ENCODE measurements at places on chromosomes 16 and 17. TPM values are rescaled to one million over a fixed set of nuclear protein-coding genes. Genes with fewer than 3 reads are reported as not detected.

DNA sequence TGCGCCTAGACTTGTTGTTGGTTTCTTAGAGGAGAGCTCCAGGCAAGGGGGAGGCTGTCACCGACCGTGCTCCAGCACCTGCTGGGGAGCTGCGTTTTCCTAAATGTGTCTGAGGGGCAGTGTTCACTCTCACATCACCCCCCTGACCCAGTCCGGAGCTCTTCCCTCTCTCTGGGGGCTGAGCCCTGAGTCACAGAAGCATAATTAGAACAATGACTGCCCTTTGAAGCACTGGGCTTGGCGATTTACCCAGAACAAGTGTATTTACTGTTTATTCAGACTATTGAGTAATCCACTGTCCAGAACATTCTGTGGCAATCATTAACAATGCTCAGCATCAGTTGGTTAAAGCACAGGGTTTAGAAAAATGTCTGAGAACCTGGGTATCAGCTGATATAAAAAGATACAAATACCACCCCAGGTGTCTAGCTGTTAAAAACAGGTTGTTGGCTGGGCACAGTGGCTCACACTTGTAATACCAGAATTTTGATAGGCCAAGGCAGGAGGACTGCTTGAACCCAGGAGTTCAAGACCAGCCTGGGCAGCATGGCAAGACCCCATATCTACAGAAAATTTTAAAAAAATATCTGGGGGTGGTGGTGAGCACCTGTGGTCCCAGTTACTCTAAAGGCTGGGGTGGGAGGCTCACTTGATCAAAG, 8.1 kb downstream of the CES4A start:
- no peak for DNase-seq

DNA sequence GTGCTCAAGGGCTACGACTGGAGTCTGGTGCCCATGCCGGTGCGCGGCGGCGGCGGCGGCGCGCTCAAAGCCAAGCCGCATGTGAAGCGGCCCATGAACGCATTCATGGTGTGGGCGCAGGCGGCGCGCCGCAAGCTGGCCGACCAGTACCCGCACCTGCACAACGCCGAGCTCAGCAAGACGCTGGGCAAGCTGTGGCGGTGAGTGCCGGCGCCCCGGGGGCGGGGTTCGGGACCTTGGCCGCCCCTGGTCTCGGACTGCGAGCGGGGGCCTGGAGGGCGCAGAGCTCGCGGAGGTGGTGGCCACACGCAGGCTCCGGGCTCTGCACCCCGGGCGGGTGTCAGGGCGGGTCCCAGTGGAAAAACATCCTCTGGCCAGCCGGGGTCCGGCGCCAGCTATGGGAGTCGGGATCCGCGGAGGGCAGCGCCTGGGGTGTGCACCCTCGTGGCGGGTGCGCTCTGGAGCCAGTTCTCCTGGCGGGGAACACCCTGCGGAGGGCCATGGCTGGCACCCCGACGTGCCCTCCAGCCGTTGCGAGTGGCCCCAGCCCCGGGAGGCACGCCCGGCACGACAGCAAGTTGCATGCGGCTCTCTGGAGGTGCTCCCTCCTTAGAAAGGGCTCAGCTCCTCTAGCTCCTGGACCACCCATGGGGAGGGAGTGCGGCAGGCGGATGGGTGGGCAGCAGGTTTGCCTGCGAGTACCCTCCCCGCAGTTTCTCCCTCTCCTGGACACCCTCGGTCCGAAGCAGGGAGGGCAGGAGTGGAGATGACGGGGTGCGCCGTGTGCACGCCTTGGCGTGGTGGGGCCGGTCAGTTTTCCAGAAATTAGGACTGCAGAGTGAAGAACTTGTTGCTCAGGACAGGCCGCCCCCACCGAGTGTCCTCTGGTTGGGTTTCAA, 824 bp downstream of the SOX8 start:
- no peak for DNase-seq

GRCh38 chr16:83717308-83717707, 90.5 kb upstream of the HSBP1 start:
- DNase-seq = no peak

DNA sequence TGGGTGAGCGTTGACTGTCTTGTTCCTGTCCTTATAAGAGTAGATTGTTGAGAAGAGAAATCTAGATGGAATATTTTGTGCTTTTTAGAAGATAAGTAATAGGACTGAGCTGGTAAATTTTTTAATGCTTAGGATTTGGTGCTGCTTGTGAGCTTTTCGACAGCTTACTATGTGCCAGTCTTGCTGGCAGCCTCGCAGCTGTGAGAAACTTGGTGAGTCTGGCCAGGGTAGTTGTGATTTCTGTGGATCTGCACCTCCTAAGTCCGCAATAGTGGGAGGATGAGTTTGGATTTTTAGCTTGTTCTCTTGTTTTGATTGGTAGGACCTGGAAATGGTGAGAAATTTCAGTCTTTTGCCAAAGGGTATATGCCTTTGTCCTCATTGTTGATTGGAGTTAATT, 3.6 kb downstream of the SOCS7 start:
- DNase-seq = no peak

- DNase-seq = no peak
Observed at GRCh38 chr17:21223086-21223485, 9.1 kb upstream of the TMEM11 start.

- no peak for DNase-seq
Observed at GRCh38 chr17:2174014-2174413, 119.1 kb downstream of the HIC1 start.

- peak; percentile 19 for DNase-seq
Observed at GRCh38 chr17:19304209-19304608, 58.3 kb downstream of the B9D1 start.

GRCh38 chr17:18261146-18261515, 669 bp downstream of the MIEF2 start:
- no peak for DNase-seq

- no peak for DNase-seq
Observed at GRCh38 chr17:60168654-60169053, 18.9 kb downstream of the CA4 start.

- no peak for DNase-seq
Observed at GRCh38 chr16:84024854-84025253, 17.7 kb downstream of the SLC38A8 start.

DNA sequence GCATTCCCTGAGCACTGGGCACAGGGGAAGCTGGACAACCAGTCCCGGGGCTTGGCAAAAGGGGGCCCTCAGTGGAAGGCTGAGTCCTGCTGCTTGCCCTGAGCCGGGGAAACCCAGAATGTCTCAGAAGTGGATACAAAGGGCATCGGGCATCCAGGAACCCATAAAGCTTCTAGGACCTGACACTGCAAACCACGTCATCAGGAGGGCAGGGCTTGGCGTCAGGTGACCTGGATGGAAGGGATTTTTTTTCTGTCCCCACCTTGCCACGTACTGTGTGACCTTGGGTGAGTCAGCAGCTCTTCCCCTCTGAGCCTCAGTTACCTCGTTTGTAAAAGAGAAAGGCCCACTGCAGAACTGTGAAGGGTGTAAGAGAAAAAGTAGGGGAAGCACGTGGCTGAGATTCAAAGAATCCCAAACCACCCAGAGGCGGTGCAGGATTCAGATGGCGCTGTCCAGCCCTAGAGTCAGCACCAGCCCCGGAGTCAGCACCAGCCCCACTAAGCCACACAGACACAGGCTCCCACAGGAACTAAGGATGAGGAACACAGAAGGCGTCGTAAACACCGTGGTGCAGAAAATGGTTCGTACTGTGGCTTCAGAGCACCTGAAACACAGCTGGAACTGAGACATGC, 53.7 kb downstream of the C16orf95 start:
- DNase-seq = no peak

DNA sequence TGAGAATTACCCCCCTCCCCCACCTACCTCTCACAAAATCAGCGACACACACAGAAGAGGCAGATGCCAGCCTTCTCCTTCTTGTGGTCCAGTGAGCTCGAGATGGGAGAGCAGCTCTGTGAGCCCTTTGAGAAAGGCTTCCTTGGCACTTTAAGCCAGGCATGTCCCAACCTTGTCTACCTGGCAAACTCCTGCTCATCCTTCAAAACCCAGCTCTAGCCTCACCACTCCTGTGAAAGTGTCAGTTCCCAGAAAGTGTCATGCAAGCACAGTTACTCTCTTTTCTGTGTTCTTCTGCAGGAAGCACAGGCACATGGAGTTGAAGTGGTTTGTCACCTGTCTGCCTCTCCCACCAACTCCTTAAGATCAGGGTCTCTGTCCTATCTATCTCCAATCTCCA, 1.6 kb downstream of the TMEM98 start:
- DNase-seq = no peak

GRCh38 chr17:48600244-48601098, 4.3 kb downstream of the HOXB6 start:
- DNase-seq = no peak

- no peak for DNase-seq
Observed at GRCh38 chr16:72937360-72937759, 110.6 kb downstream of the ZFHX3 start.

GRCh38 chr16:8863594-8864424, 5.0 kb downstream of the CARHSP1 start:
- DNase-seq = no peak

GRCh38 chr16:85203462-85203813, 91.2 kb upstream of the CIBAR2 start:
- DNase-seq = no peak

The KRT13 gene
- not detected for polyA plus RNA-seq

The ASIC2 gene
- polyA plus RNA-seq = 0.32 TPM

The FBXW10 gene
- polyA plus RNA-seq = 0.13 TPM

The CREBBP gene
- polyA plus RNA-seq = 37.8 TPM

The ALOX15 gene
- polyA plus RNA-seq = 0.40 TPM

The KRT15 gene
- 0.11 TPM for polyA plus RNA-seq

The KRT36 gene
- polyA plus RNA-seq = not detected

The USH1G gene
- 0.05 TPM for polyA plus RNA-seq

The SNAI3 gene
- 7.9 TPM for polyA plus RNA-seq

All from forelimb muscle (tissue), 1 donor.